ENCODE measurements at places on chromosomes 13 and 19.

GRCh38 chr13:49585220-49586157 is at the start of gene RCBTB1:
TSS of gene RCBTB1 (minus strand) at chr13:49585558. CDS start at chr13:49567279, 18,279 bp downstream.
- peak; percentile 85 for DNase-seq

DNA sequence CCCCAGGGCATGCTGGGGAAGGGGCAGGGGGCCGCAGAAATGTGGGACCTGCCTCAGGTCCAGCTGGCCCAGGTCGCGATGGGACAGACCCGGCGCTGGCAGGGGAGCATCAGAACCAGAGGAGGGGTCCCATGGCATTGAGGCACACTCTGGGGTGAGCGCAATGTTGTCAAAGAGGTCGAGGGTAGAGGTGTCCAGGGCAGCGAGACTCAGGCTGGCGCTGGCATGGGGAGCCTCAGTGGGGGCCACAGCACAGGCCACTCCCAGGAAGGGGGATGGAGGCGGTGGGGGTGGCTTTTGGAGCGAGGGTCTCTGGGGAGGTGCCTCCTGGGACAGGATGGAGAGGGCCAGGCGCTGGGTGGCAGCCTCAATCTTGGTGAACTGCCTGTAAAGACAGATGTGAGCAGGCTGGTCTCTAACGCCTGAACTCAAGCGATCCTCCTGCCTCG is 944 bp downstream of the C19orf85 start:
- DNase-seq: no peak

- DNase-seq: no peak
Measured at GRCh38 chr19:11624069-11624463, 26.8 kb downstream of the ZNF627 start.

DNA sequence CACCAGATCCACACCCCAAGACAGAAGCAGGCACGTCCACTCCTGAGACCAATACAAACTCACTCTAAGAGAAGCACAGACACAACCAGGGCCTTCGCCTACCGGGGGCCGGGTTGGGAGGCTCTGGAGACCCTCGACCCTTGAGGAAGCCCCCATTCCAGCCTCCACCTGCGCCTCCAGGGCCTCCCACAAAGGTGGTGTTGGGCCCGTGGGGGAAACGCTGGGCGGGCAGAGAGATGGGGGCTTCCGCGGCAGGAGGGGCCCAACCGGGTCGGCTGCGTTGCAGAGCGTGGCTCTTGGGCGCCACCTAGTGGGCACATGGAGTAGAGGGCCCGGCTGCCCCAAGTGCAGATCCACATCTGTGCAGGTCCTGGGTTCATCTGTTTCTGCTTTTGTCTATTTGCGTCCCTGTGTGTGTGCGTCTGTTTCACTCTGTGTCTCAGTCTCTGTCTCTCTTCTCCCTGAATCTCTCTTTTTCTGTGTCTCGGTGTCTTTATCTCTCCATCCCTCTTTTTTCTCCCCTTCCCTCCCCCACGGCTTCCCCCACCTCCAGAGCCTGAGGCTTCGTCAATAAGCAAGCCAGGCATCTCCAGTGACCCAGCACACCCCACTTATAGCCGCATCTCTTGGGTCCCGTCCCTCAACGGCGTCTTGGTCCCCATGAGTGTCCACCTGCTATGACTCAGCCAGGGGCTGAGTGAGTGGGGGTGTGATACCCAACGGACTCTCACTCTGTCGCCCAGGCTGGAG is 10.5 kb upstream of the TINCR start:
- peak; percentile 42 for DNase-seq

DNA sequence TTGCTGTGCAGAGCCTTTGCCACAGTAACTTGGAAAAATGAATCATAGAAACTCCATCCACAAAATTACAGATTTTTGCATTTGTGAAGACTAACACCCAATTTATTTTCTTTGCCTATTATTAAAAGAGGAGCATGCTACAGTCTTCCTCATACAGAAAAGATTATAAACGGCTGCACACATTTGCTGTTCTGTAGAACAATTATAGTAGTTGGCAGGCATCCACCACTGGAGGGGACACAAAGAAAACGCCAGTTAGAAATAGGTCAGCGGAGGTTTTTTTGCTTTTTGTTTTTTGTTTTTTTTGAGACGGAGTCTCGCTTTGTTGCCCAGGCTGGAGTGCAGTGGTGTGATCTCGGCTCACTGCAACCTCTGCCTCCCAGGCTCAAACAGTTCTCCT is 51.6 kb downstream of the SACS start:
- peak; percentile 55 for DNase-seq

GRCh38 chr13:37934339-37935191 is 65.0 kb upstream of the TRPC4 start:
- DNase-seq: no peak

- no peak for DNase-seq
Measured at GRCh38 chr13:98706446-98707110, 45.9 kb downstream of the SLC15A1 start.

- DNase-seq: no peak
Measured at GRCh38 chr13:59024434-59024833, 1139.3 kb downstream of the DIAPH3 start.

DNA sequence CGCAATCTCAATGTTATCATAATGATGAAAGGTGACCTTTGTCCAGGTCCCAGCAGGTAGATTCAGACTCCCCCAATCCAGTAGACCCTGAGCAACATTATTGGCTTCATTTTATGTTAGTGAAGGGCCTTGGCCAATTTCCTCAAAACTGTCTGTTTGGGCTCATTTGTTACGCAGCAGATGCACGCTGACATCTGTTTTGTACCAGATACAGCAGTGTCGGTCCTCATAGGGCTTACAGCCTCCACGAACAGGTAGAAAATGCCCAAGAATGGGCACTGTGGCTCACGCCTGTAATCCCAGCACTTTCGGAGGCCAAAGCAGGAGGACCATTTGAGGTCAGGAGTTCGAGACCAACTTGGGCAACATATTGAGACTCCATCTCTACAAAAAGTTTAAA is 13.1 kb upstream of the NMRK2 start:
- no peak for DNase-seq

- no peak for DNase-seq
Measured at GRCh38 chr13:24328145-24328544, 18.8 kb downstream of the C1QTNF9 start.

DNA sequence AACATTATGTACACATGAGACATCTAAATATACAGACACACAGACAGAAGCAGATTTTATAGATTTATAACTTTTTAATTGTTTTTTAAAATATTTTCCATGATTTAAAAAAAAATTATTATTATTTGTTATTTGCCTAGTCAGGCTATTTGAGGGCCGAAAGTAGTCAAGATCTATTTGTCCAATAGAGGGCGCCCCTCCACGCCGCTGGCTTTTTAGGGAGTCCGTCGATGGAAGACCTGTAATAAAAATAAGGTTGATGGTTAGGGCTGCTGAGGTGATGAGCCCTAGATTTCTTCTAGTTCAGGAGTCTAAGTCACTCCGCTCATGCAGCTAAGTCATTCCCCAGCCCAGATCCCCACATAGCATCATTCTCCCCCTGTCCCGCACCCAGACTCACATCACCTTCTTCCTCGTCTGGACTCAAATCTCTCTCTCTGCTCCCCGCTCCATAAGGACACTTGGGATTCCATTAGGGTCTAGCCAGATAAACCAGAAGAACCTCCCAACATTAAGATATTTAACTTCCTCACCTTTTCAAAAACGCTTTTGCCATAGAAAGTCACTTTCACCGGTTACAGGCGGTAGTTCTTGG is 33.9 kb upstream of the CEACAM21 start:
- DNase-seq: no peak

DNA sequence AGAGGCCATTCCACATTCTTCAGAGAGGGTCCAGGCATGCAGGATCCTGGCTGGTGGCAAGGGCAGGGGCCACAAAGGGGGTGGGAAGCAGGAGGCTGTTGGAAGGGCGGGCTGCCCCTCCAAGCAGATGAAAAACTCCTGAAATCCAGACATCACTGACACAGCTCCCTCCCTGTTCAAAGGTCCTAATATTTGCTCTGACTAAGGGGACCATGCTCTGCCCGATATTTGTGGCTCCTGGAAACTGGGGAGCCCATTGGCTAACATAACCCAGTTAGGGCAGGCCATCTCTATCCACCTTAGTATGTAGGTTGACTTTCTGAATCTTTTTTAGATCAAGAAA is 3.3 kb upstream of the CDX2 start:
- no peak for DNase-seq
